Activated T-helper 2 cell treated with anti-CD3 and anti-CD28 coated beads, Interferon-gamma antibody, Interleukin-2, Interleukin-4, amounts not matched to agents 10 μg/mL and 5 μg/mL and 100 μg/mL, durations not matched to agents 14 hours and 24 hours and 36 hours (primary cell): ENCODE measurements at places on chromosomes 6 and 20. TPM values are rescaled to one million over a fixed set of nuclear protein-coding genes. Genes with fewer than 3 reads are reported as not detected.

Gene BPIFB4
- not detected in 2 replicates for total RNA-seq

Gene MOXD1
- not detected in 2 replicates for total RNA-seq

Gene GSTA3
- total RNA-seq, result not detected in 2 replicates

Gene SNHG17
- 78.7 and 83.7 TPM in 2 replicates for total RNA-seq
